Spinal cord (tissue), 10 donors: ENCODE measurements at places on chromosomes 7 and 10. TPM values are rescaled to one million over a fixed set of nuclear protein-coding genes. Genes with fewer than 3 reads are reported as not detected.
A peak's percentile ranks its signal among the peaks of the same experiment; 100 is the strongest.

The COBL gene
- 3.8 TPM for total RNA-seq

The CACNB2 gene
- 26.6 TPM for total RNA-seq

DNA sequence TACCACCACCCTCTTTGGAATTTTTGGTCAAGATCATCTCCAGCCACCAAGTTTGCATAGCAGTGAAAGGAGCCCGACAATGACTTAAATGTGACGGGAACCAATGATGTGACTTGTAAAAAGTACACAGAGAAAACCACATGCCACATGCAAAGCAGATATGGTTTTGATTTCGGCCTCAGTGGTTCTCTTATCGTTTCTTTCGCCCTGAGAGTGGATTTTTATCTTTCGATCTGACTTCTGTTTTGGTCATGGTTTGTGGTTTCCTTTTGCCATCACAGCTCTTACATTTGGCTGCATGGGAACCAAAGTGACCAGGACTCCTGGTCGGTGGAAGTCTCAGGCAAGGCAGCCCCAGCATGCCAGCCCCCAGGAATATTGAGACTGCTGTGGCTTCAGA, 31.5 kb downstream of the TCF7L2 start:
- no peak for DNase-seq

DNA sequence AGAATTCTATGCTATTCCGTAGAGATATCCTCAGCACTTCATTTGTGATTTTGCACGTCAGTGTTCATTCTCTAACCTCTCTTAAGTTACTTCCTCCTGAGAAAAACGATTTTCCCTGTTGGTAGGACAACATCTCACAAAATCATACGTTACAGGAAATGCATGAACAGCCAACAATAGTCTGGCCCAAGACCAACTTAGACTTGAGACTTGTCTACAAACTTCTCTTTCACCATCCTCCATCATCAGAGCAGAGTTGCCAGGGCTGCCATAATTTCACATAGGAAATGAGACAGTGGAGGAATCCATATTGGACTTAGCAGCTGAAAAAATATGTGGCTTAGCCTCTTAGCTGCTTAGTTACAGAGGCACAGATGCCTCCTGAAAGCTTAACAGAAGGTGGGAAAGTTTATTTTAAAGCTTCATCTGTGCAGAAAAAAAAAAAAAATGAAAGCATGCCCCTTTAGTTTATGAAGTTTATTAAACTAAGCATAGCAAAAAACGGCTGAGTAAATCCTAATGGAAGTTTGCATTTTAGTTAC, 222.5 kb upstream of the CACNA2D1 start:
- peak; percentile 87 for DNase-seq

- no peak for DNase-seq
Observed at GRCh38 chr10:49273626-49274025, 25.3 kb upstream of the C10orf71 start.

GRCh38 chr10:77602231-77602912, 35.2 kb downstream of the KCNMA1 start:
- DNase-seq, result no peak

- DNase-seq, result peak; percentile 16
Observed at GRCh38 chr7:21942955-21943354, 2.7 kb downstream of the CDCA7L start.

The TUBAL3 gene
- total RNA-seq, result 0.66 TPM

DNA sequence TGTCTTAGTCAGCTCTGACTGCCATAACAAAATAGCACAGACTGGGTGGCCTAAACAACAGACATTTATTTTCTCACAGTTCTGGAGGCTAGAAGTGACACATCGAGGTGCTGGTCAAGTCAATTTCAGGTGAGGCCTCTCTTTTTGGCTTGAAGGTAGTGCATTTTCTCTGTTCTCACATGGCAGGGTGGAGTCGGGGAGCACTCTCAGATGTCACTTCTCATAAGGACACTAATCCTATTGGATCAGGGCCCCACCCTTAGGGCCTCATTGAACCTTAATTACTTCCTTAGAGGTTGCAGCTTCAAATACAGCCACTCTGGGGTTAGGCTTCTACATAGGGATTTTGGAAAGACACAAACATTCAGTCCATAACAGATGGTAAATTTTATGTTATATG, 161.6 kb downstream of the PFKFB3 start:
- DNase-seq, result no peak

DNA sequence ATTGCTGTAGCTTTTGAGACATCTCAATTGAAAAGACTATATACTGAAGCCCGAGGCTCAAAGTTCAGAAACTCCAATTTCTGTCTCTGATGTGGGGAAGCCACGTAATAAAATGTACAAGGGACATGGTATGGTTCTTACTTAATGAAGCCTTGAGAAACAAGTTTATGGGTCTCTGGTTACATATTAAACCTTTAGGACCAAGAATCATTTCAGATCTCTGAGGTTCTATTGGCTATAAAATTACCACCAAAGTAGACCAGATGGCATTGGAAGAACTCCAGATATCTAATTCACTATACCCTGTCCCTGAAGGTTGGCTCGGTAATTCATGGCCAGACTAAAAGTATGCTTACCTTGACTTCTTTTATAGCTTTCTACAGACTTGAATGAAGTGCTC, 23.7 kb downstream of the STAMBPL1 start:
- no peak for DNase-seq

The DHX32 gene
- 29.2 TPM for total RNA-seq

The STAM gene
- total RNA-seq, result 55.3 TPM

- no peak for DNase-seq
Observed at GRCh38 chr7:94422827-94423460, 28.2 kb downstream of the COL1A2 start.

DNA sequence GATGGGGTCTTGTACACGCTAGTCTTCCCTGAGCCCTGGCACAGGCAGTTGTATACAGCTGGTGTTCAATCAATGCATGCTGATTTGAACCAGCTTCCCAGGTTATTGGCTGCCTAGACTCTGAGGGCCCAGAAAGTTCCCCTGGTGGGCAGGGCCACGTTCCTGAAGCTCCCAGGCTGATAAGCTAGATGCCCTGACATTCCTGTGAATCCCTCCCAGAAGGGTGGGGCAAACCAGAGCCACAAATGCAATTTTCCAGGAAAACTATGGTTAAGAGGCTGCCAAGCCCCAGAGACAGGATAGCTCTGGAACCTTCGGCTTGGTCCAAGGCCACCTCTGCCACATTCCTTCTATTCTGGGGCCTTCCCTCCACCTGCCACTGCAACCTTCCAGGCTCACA, 78.2 kb downstream of the FAM53B start:
- no peak for DNase-seq

GRCh38 chr7:15557686-15558085, 4.1 kb downstream of the AGMO start:
- no peak for DNase-seq

The SLC16A12 gene
- total RNA-seq, result 11.0 TPM

GRCh38 chr7:140631021-140631420, 9.6 kb downstream of the DENND2A start:
- no peak for DNase-seq

DNA sequence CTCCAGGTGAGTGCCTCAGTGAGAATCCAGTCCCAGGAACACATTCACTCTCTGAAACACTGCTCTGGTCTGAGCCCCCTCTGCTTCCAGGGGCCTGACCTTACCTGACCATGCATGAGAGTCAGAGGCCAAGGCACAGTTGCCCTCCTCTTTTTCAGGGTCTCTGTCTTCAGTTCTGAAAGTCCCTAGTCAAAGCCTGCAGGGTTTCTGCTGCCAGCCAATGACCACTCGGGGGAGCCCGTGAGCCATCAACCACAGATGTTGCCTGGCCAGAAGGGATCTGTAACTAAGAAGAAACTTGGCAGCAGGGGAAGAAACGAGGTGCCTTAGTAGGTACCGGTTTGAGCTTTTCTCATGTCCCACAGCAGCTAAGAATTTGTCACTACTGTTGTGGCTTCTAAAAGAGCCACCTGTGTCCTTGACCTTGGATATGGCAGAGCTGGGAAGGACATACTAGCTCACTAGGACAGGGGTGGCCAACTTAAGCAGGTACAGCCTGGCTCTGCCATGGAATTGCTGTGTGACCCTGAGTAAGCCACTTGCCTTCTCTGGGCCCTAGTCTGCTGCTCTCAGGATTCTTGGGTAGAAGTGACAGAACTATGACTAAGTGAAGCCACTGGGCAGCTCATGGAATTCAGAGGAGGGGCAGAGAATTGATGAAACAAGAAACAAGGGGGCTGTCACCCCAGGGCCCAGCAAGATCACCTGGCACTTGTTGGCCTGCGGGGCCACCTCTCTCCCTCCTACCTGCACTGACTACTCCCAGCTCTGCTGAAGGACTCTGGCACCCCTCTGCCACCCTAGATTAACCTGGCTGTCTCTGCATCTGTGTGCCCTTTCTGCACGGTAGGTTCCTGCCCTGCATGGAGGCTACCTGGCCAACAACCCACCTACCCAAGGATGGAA, 83.8 kb upstream of the GPR26 start:
- DNase-seq, result peak; percentile 81
